ENCODE measurements at places on chromosomes 1 and 21.

DNA sequence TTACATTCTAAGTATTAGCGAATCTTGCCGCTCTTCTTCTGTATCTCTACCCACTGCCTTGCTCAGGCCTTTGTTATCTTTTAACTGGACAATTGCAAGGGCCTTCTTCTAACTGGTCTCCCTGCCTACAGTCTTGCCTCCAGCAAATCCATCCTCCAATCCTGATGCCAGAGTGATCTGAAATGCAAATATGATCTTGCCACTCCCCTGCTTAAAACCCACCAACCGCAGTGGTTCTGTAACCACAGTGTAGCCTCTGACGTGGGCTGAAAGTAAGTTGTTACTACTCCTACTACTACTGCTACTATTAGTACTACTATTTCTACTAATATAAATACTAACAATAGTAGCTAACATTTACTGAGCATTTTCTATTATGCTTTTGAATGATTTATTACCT, 12.4 kb downstream of the MOV10 start:
- no peak for DNase-seq

DNA sequence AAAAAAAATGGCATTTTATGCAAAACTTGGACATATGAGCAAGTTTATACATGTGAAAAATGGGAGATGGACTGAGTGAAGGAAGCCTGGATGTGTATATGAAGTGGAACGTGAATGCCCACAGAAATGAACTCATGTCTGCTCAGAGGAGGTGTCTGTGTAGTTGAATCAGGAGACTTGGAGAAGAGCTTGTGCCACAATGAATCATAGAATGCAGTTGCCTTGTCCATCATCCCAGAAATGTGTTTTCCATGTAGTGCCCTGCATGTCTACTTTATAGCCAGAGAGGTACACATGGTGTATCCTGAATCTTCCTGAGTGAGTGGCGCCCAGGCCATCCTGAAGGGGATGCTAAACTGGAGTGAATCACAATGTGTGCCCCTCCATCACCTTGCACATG, 2.6 kb upstream of the ILDR2 start:
- no peak for DNase-seq

GRCh38 chr1:44239331-44239960, 26.2 kb downstream of the DMAP1 start:
- DNase-seq = no peak

- no peak for DNase-seq
These were observed 120.7 kb upstream of the TMPRSS15 start for GRCh38 chr21:18524097-18524880.

- DNase-seq = no peak
These were observed 171.3 kb downstream of the RERE start for GRCh38 chr1:8646189-8646588.

DNA sequence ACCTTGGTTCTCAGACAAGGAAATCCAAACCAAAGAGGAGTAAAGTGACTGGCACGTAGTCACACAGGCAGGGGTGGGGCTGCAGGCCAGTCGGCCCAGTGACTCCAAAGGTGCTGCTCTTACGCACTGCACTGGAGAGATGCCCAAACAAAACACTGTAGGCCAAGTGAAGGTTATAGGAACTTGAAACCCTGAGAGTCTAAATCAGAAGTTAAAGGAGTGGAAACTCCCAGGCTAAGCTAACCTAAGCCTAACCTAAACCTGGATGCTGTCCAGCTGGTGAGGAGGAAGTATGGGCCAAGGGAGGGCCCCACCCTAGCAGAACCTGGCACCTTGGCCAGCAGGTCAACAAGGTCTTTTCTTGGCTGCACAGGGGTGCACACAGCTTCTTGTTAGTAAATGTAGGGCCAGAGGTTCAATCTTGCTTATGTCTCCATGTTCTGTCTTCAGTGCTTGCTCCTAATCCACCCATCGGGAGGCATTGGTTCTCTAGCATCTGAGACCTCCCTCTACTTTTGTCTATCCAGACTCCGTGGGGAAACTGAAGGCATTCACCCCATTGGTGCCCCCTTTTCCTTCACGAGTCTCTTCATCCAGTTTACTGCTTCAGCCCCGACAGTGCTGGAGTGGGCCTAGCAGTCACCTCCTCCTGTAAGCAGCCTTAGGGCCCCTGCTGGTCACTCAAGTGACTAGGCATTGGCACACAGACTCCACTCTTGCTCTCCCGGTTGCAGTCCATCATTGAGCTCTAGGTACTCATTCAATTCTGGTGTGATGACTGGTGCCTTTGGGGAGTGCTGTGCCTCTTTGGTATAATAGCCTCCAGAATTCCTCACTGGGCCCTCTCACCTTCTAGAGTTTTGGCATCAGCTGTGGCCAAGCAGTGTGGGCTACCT, 12.9 kb upstream of the TMEM125 start:
- DNase-seq = peak; percentile 23

DNA sequence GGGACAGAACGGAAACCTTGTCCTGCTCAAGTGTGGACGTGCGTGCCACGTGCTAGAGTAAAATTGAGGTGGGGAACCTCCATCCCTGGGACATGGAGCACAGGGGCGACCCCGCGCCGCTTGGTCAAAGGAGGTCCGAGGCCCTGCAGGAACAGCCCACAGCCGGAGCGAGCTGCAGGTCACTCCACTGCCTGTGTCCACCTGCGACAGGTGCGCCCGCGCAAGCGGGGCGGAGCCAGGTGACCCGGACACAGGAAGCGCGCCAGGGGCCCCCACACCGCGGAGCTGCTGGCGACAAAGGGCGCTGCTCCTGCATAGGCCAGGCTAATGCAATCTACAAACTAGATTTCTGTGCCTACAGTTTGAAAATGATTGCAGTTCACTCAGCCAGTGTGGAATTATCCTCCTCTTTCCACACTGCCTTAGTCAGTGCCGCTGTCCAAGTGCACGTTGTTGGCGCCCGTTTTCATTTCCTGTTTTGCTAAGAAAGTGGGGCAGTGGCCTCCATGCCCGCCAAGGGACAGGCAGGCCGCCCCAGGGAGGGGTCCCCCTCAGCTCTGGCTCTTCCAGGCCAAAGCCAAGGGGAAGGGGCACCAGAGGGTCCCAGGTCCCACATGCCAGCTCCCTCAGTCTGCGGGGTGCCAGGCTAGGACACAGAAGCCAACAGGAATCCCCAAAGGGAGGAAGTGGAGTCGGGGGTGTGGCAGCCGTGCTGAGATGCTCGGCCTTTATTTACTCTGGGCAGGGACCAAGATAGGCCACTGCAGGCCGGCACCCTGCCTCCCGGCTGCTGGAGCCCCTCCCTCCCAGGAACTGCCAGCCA, 4.3 kb upstream of the NADK start:
- peak; percentile 49 for DNase-seq

DNA sequence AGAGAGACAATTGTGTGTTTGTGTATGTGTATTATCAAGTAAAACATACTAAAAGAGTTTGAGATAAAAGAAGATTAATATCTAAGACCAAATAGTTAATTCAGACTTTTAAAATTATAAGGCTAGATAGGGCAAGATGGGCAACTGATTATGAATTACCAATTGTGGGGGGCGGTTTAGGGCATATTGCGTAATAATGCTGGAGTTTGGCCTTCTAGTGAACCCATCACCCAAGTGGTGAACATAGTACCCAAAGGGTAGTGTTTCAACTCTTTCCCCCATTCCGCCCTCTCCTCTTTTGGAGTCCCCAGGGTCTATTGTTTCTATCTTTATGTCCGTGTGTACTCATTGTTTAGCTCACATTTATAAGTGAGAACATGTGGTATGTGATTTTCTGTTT, 55.4 kb downstream of the FRRS1 start:
- DNase-seq = no peak

DNA sequence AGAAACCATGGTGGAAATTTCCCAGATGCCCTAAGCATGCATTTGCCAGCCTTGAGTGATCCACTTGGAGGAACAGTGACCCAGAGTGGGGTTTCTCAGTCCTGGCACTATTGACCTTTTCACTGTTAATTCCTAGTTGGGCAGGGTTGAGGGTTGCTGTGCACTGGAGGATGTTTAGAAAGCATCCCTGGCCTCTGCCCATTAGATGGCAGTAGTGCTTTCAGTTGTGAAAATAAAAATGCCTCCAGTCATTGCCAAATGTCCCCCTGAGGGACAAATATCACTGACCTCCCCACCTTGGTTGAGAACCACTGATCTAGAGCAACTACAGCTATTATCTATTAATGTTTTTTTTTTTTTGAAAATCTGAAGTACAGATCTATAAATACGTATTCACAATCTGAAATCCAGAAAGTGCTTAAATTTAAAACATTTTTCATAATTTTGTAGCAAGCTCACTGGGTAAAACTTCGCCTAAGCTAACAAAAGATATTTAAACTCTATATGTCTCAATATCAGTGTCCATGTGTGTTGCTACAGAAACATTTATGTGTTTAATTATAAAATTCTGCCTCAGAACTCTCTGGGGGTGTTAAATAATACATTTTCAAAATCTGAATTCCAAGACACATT, 27.3 kb downstream of the F3 start:
- DNase-seq = no peak

- no peak for DNase-seq
These were observed 29.3 kb upstream of the SHISA4 start for GRCh38 chr1:201859424-201859823.

GRCh38 chr1:207959910-207960309, 49.0 kb upstream of the CD34 start:
- DNase-seq = no peak

- DNase-seq = no peak
These were observed 1.5 kb downstream of the RABGGTB start for GRCh38 chr1:75787524-75787923.

- no peak for DNase-seq
These were observed 4.6 kb upstream of the ZNF678 start for GRCh38 chr1:227558732-227559262.

- DNase-seq = no peak
These were observed 7.7 kb downstream of the LPGAT1 start for GRCh38 chr1:211822677-211823407.

GRCh38 chr21:43866260-43866629, 1.2 kb downstream of the AGPAT3 start:
- peak; percentile 73 for DNase-seq

DNA sequence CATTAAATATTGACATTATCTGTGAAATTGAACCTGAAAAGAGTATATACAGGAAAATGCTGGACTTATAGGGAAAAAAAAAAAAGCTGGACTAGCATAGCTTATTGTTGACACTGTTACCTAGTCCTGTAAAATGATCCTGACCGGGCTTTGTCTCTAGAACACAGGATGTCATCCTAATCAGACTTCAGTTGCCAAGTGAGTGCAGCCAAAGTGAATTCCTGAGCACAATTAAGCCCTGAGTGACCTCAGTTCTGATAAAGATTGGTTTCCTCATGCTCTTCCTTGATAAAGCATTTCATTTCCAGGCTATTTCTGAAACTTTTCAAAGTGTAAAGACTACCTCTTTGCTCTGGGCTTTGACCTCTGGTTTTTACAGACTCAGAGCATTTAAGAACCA, 19.8 kb downstream of the SELP start:
- DNase-seq = no peak

DNA sequence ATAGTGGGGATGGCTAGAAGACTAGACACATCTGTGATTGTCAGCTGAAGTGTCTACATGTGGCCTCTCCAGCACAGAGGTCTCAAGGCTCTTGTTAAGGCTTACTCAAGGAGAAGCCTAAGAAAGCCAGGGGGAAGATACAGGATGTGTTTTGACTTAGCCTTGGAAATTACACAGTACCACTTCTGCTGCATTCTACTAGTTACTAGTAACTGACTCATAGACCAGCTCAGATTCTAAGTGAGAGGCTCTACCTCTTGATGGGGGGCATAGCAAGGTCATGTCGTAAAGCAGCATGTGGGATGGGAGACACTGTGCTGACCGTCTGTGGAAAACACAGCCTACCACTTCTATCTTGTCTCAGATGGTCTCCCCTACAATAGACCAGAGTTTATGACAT, 99.5 kb downstream of the UBE2U start:
- DNase-seq = no peak

- DNase-seq = no peak
These were observed 111.9 kb downstream of the DENND1B start for GRCh38 chr1:197663162-197663953.

GRCh38 chr1:3375245-3375644, 79.2 kb upstream of the ARHGEF16 start:
- no peak for DNase-seq

DNA sequence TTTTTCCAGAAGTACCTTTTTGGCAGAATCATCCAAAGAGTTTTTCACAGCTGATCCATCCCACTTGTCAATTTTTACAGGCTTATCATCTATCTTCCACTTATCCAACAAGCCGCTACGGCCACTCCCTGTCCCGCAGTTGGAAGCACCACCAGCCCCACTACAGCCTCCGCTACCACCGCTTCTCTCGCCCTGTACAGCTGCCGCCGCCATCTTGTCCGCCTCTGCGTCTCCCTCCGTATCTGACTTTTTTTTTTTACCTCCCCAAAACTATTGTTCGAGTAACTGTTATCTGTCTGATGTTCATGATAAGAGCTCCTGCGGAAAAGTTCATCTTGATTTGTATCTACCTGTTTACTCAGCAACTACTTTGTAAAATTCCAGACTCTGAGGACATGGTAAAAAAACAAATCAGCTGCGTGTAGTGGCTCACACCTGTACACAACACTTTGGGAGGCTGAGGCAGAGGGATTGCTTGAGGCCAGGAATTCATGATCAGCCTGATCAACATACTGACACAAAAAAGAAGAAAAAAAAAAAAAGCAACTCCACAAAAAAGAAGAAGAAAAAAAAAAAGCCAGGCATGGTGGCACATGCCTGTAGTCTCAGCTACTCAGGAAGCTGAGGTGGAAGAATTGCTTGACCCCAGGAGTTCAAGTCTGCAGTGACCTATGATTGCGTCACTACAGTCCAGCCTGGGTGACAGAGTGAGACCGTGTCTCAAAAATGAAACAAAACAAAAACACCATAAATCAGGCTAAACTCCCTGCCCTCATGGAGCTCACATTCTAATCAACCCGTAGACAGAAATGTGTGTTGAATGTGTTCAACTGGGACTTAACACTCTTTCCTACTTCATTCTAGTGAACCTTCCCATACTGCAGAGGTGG, 8.0 kb upstream of the EYA3 start:
- DNase-seq = no peak

DNA sequence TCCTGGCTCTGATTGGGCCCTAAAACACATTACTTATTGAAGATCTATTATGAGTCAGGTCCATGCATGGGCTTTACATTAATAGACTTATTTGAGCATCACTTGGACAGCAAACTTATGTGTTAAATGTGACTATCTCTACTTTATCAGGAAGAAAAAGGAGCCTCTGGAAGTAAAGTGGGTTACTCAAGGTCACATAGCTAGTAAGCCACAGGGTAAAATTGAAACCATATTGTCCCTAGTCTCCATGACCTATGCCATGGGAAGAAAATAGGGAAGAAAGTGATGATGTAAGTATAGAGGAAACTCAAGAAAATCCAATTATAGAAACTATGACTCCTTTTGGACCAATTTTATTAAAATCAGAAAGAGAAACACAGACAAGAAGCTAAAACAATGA, 555.3 kb downstream of the NUF2 start:
- DNase-seq = no peak

DNA sequence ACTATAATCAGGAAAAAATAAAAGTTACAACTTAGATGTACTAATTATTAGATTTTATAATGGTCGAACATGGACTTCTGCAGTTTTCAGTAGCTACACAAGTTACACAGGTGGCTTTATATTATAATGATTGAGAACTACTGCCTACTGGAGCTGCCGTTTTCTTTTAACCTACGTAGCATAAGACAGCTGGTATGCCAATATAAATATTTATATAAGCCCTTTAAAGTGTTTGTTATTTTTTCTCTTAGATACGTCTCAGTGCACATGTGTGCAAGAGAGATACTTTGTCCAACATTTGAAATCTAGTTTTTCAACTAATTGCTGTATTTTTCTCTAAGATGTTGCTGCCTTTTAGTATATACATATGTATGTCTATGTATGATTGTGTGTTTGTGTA, 42.4 kb downstream of the PDC start:
- DNase-seq = no peak
